ENCODE measurements at places on chromosomes 4 and X. TPM values are rescaled to one million over a fixed set of nuclear protein-coding genes. Genes with fewer than 3 reads are reported as not detected.
A peak's percentile ranks its signal among the peaks of the same experiment; 100 is the strongest.

DNA sequence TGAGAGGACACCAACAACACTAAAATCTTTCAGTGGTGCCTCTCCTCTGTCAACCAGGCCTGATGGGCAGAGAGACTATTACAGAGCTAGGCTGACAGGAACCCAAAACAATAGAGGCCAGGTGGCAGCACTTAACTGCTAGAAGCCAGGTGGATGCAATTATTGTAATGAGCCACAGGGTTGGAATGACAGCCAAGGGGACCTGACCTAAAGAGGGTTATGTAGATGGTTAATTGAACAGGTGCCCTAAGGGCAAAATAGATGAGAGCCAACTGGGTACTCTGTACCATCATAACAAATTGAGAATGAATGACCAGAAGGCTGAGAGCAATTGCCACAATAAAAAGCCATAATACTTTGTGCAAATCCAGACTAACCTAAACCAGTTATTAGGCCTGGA is 24.7 kb upstream of the FRAS1 start:
- H3K4me3 ChIP-seq, result no peak overlapping the region
- no peaks in the 10 kb centered on the region for H3K4me1 ChIP-seq
- H3K27me3 ChIP-seq, result no peaks in the 10 kb centered on the region
- no peaks in the 10 kb centered on the region for H3K36me3 ChIP-seq

DNA sequence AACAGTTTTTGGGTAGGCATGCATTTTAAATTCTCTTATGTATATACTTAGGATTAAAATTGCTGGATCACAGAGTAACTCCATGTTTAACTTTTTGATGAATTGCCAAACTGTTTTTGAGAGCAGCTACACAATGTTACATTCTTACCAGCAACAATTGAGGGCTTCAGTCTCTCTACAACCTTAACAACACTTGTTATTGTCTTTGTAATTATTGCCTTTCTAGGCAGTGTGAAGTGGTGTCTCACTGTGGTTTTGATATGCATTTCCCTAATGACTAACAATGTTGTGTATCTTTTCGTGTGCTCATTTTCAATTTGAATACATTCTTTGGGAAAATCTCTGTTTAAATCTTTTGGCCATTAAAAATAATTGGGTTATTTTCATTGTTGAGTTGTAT is 17.3 kb upstream of the F11 start:
- H3K36me3 ChIP-seq, result no peaks in the 10 kb centered on the region
- peaks cover 35% of the 10 kb centered on the region for H3K27me3 ChIP-seq
- H3K27ac ChIP-seq, result no peak overlapping the region

Gene PCDH18
- 112 TPM for total RNA-seq

Gene HSD17B13
- total RNA-seq, result 0.16 TPM

DNA sequence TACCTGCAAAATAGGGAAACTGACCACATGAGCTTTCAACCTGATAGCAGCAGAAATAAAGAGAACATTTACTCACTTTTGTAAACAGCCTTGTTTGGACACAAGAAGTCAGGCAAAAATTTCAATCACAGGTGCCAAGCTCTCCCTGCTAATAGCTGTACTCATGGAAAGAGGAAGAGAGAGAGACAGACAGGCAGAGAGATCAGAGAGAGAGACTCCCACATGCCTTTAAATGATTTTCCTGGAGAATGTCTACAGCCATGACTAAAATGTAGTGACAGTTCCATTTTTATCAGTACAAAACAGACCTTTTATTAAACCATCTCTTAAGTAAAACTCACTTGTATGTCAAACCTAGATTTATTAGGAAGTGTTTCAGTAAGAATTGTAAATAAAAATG is 752.9 kb downstream of the TRAM1L1 start:
- no peaks in the 10 kb centered on the region for H3K27me3 ChIP-seq
- no peak for DNase-seq
- H3K27ac ChIP-seq, result peak overlapping the region; percentile 51

- H3K4me1 ChIP-seq, result peaks cover 42% of the 10 kb centered on the region
- no peak overlapping the region for H3K4me3 ChIP-seq
- H3K27ac ChIP-seq, result peak overlapping the region; percentile 89
- peaks cover 19% of the 10 kb centered on the region for H3K36me3 ChIP-seq
Measured at GRCh38 chr4:147589586-147589985, 27.6 kb upstream of the TMEM184C start.

DNA sequence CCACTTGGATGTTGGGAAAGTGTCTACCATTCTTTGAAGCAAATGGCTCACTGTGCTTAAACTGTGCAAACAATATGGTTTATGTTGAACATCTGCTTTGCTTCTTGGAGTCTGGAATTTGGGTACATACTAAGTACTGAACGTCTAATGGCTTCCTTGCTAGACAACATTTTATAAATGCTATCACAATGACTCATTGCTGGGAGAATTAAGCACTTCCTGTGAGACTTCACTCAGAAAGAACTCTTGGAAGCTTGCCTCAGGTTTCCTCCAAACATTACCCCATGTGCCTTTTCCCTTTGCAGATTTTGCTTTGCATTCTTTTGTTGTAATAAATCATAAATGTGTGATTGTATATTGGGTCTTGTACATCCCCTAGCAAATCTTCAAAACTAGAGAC is 139.7 kb downstream of the PACRGL start:
- no peaks in the 10 kb centered on the region for H3K36me3 ChIP-seq
- no peak overlapping the region for H3K4me3 ChIP-seq
- H3K27me3 ChIP-seq, result peaks cover 19% of the 10 kb centered on the region
- H3K4me1 ChIP-seq, result peaks cover 7% of the 10 kb centered on the region
- no peak for DNase-seq
- no peak overlapping the region for H3K27ac ChIP-seq

Gene VCX2
- not detected for total RNA-seq

DNA sequence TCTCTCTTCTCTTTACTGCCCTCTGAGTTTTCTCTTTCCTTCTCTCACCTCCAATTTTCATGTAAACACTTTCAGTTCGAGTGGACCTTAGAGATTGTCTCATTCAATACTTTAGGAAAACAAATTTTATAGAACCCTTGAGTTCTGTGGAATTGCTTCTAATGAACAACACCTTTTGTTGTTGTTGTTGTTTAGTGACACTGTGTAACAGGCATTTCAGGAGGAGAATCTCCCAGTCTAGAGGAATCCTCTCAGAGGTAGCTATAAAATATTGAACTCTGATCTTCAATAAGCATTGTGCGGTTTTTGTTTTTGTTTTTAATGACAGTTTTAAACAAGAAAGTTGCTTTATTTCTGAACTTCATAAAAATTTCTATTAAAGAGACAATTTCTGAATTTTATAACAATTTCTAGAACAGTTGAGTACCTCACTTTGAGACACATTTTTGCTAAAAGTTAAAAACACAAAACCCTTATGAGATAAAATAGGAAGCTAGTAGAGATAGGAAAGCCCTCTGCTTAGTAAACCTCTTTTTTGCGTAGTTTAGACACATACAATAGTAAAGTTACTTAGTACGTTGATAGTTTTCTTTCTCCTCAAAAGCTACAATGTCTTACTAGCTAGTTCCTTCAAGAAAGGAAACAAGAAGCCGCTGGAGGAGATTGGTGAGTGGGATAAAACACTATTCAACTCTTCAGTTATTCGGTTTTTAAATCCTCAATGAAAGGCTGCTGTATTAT is 38.8 kb downstream of the CLCN3 start:
- H3K27me3 ChIP-seq, result no peaks in the 10 kb centered on the region
- H3K4me3 ChIP-seq, result peak overlapping the region; percentile 15
- peaks cover 41% of the 10 kb centered on the region for H3K4me1 ChIP-seq
- H3K27ac ChIP-seq, result peak overlapping the region; percentile 99
- DNase-seq, result no peak
- peaks cover 6% of the 10 kb centered on the region for H3K36me3 ChIP-seq

Gene CTAG1B
- not detected for total RNA-seq

- H3K27ac ChIP-seq, result peak overlapping the region; percentile 83
- H3K27me3 ChIP-seq, result no peaks in the 10 kb centered on the region
- DNase-seq, result no peak
- no peaks in the 10 kb centered on the region for H3K36me3 ChIP-seq
- H3K4me1 ChIP-seq, result peaks cover 34% of the 10 kb centered on the region
Measured at GRCh38 chrX:13216139-13216538, 103.7 kb downstream of the ATXN3L start.

DNA sequence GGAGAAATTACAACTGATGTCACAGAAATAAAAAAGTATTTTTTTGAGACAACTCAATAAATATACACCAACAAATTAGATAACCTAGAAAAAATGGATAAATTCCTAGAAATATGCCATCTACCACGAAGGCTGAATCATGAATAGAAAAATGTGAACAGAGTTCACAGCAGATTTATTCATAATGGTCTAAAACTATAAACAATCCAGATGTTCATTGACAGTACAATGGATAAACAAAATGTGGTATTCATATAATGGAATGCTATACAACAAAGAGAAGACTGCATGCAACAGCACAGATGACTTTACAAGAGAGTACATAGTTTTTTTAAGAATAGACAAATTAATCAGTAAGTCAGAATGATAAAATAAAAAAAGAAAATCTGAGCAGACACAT is 55.2 kb downstream of the CLOCK start:
- H3K36me3 ChIP-seq, result peaks cover 33% of the 10 kb centered on the region
- H3K27ac ChIP-seq, result no peak overlapping the region
- no peak for DNase-seq
- no peaks in the 10 kb centered on the region for H3K27me3 ChIP-seq

Gene NHSL2
- 22.8 TPM for total RNA-seq

GRCh38 chrX:98077440-98077839 is 1193.7 kb downstream of the RPA4 start:
- peaks cover 19% of the 10 kb centered on the region for H3K4me1 ChIP-seq
- H3K27me3 ChIP-seq, result no peaks in the 10 kb centered on the region
- no peak for DNase-seq

Gene MND1
- 7.7 TPM for total RNA-seq

DNA sequence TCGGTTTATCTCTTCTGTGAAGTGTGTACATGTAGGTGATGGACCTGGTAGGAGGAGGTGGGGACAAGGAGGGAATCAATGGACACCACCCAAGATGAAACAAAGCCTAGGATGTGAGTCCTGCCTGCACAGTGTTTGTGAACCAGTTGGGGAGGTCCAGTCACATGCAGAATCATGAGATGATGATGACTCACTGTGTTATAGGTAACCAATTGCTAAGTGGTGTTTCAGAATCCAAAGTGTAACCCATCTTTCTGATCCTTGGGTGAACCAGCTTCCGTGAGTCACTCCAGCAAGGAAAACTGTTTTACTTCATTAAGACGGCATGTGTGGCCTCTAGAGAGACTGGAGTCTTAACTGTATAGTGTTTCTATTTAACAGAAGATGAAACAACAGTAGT is 57.9 kb upstream of the HPF1 start:
- no peaks in the 10 kb centered on the region for H3K36me3 ChIP-seq
- H3K27ac ChIP-seq, result no peak overlapping the region
- H3K27me3 ChIP-seq, result peaks cover 14% of the 10 kb centered on the region
- DNase-seq, result no peak

DNA sequence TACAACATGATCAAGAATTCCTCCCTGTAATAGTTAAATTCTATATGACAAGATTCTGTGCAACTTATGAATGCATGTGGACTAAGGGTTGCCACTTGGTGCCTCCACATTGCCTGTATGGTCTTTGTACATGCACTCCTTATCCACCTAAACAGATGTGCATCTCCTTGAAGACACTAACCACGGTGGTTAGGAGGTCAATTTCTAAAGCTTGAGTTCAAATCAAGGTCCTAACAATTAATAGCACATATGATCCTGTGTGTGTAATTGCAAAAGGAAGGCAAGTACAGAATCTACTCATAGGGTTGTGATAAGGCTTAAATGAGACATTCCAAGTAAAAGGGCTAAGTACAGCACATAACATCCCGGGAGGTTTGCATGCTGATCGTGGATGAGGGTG is 1.5 kb upstream of the IL21 start:
- peaks cover 1% of the 10 kb centered on the region for H3K27me3 ChIP-seq
- H3K27ac ChIP-seq, result no peak overlapping the region
- no peak overlapping the region for H3K4me3 ChIP-seq
- no peak for DNase-seq

DNA sequence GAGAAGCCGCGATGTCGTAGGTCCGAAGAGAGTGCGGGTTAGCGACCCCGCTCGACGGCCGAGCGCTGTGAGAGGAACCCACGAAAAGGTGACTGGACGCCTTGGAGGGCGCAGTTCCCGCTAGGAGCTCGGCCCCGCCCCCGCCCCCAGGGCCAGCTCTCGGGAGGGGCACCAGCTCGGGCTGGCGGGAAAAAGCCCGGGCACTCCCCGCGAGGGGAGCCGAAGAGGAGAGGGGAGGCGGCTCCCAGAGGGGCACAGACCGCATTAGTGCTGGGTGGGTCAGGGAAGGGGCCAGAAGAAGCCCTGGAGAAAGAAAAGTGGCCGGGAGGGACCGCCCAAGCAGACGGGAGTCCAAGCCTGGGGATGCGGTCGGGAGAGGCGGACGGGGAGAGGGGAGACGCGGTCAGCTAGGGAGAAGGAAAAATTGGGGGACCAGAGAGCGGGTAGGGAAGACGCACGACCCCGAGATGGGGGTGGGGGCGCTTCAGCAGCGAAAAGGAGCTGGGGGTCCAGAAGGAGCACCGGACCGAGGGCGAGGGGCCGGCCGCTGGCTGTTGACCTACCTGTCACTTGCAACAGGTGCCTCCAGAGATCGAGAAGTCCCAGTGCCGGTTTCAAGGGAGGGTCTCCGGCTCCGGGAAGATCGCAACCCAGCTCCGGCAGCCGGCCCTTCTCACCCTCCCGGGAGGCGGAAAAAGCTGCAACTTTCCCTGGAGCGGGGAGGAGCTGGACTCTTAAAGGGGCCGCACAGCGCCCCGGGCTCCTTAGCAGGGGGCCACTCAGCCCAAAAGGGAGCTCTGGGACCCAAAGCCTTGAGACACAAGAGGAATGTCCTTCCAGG is at the start of gene SYTL4:
Gene SYTL4 (minus strand): TSS at position 681 of the 841 bp plus-strand sequence. CDS start 30,084 bp downstream, outside the sequence.
- DNase-seq, result no peak
- H3K4me3 ChIP-seq, result peak within 1 kb of the TSS; percentile 74
- H3K36me3 ChIP-seq, result no peaks in the 10 kb centered on the region
- no peaks in the 10 kb centered on the region for H3K4me1 ChIP-seq
- peaks cover 53% of the 10 kb centered on the region for H3K27me3 ChIP-seq
- no peak within 1 kb of the TSS for H3K27ac ChIP-seq

GRCh38 chr4:144494280-144494679 is 151.7 kb upstream of the HHIP start:
- H3K4me1 ChIP-seq, result peaks cover 4% of the 10 kb centered on the region
- H3K4me3 ChIP-seq, result no peak overlapping the region
- no peaks in the 10 kb centered on the region for H3K36me3 ChIP-seq
- no peaks in the 10 kb centered on the region for H3K27me3 ChIP-seq

Measured in mesothelial cell of epicardium (in vitro differentiated cells).